ENCODE measurements at places on chromosomes 12 and 14.
A peak's percentile ranks its signal among the peaks of the same experiment; 100 is the strongest.

- DNase-seq = no peak
- peak overlapping the region; percentile 9 for H3K4me3 ChIP-seq
- H3K36me3 ChIP-seq = peaks cover 26% of the 10 kb centered on the region
- peaks cover 19% of the 10 kb centered on the region for H3K4me1 ChIP-seq
- peak overlapping the region; percentile 41 for H3K27ac ChIP-seq
These were observed 12.7 kb downstream of the CSRP2 start for GRCh38 chr12:76866151-76866567.

DNA sequence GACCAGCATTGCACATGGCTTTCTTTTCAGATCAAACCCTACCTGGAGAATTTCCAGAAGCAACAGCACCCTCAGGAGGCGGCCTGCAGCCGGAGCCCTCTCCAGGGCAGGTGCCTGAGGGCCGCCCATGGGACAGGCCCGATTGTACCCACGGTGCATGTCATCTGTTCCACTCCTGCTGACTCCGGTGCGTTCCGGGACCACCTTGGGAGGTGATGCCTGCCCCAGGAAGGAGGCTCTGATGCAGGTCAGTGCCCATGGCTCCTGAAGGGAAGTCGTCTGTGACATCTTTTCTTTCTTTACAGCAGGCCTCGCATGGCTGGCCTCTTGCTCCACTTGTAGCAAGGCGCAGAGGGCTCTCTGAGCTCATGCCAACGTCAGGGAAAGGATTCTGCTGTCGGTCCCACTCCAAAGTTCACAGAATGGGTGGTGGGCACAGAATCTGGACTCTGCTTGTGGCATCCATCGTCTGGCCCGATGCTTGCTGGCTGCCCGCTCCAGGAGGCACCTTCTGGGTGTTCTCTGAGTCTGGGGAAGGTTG is 160.7 kb upstream of the RTL1 start:
- no peaks in the 10 kb centered on the region for H3K36me3 ChIP-seq
- H3K4me3 ChIP-seq = no peak overlapping the region
- peaks cover 10% of the 10 kb centered on the region for H3K27me3 ChIP-seq
- H3K27ac ChIP-seq = no peak overlapping the region
- H3K4me1 ChIP-seq = peaks cover 16% of the 10 kb centered on the region
- no peak for DNase-seq

DNA sequence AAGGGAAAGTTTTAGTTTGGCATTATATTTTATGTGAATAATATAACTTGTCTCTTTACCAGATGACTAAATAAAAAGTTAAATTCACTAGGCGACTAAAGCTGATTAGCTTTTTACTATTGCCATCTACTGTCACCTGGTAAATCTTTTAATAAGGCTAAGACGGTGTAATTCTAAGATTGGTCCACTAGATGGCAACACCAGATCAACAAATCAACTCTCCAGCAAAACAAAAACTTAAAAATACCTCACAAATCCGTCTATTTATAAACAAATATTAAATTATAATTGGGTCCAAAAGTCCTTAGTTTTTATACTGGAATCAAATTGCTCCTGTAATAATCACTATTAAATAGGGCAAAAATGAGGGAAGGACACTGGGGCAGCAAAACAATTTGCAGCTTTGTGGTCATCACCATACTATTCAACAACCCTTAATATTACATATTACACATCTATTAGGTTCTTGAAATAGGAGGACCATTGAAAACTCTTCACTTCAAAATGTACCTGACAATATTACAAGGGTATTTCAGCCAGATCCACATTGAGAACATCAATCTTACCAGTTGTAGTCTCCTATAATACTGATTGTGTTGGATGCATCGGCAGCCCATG is 47.9 kb downstream of the GALC start:
- H3K27ac ChIP-seq = no peak overlapping the region
- no peak for DNase-seq
- H3K4me1 ChIP-seq = no peaks in the 10 kb centered on the region
- H3K27me3 ChIP-seq = no peaks in the 10 kb centered on the region
- H3K36me3 ChIP-seq = no peaks in the 10 kb centered on the region
- no peak overlapping the region for H3K4me3 ChIP-seq

GRCh38 chr12:24796876-24797275 is 152.0 kb downstream of the BCAT1 start:
- peaks cover 6% of the 10 kb centered on the region for H3K27me3 ChIP-seq
- H3K27ac ChIP-seq = no peak overlapping the region
- DNase-seq = no peak
- H3K36me3 ChIP-seq = peaks cover 3% of the 10 kb centered on the region

DNA sequence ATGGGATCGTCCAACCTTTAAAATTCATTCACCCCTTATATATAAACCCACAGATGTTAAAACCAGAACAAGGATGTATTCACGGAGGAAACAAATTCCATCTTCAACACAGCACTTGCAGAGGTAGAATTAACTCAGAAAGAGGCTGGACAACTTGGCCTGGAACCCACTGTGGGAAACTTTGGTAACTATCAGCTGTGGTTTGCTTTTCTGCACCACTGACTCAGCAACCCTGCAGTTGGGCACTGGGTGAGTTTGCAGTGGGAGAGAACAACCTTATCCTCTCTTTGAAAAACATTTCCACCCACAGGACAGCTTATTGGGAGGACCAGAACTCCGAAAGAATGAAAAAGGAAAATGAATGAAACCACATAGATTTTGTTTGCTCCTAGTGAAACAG is 66.3 kb downstream of the ZNF664 start:
- H3K4me1 ChIP-seq = peaks cover 43% of the 10 kb centered on the region
- no peak overlapping the region for H3K27ac ChIP-seq
- no peak for DNase-seq
- H3K36me3 ChIP-seq = no peaks in the 10 kb centered on the region
- no peak overlapping the region for H3K4me3 ChIP-seq

- DNase-seq = no peak
- H3K27me3 ChIP-seq = peaks cover 3% of the 10 kb centered on the region
- H3K27ac ChIP-seq = no peak overlapping the region
These were observed 38.7 kb downstream of the FAR2 start for GRCh38 chr12:29187756-29188155.

- no peak for DNase-seq
- H3K4me3 ChIP-seq = no peak overlapping the region
- no peaks in the 10 kb centered on the region for H3K27me3 ChIP-seq
- H3K36me3 ChIP-seq = peaks cover 10% of the 10 kb centered on the region
- H3K4me1 ChIP-seq = no peaks in the 10 kb centered on the region
- no peak overlapping the region for H3K27ac ChIP-seq
These were observed 10.3 kb downstream of the GPR68 start for GRCh38 chr14:91233936-91234790.

DNA sequence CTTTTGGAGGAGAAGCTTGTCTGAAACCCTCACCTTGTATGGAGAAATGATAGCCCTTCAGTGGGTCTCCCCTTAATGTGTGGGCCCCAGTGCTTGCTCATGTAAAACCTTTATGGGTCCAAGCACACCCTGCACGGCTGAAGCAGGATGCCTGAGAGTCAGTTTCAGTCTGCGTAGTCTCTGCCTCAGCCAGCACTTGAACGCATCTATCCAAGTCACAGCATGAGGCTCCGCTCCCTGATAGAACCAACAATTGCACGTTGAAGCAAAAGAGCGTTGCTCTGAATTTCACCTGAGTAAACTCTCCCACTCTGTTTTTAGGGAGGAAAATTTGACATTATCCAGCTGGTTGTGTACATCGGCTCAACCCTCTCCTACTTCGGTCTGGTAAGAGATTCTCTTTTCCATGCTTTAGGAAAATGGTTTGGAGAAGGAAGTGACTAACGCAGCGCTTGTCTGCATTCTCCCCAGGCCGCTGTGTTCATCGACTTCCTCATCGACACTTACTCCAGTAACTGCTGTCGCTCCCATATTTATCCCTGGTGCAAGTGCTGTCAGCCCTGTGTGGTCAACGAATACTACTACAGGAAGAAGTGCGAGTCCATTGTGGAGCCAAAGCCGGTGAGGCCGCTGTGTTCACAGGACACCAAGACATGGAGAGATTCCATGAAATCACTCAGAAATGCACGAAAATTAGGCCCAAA is 33.0 kb upstream of the P2RX4 start:
- no peak overlapping the region for H3K4me3 ChIP-seq
- no peak overlapping the region for H3K27ac ChIP-seq
- DNase-seq = no peak

- peaks cover 7% of the 10 kb centered on the region for H3K4me1 ChIP-seq
- peaks cover 3% of the 10 kb centered on the region for H3K27me3 ChIP-seq
- no peak overlapping the region for H3K27ac ChIP-seq
- no peak for DNase-seq
- peaks cover 4% of the 10 kb centered on the region for H3K36me3 ChIP-seq
These were observed 47.5 kb upstream of the RIN3 start for GRCh38 chr14:92466059-92466458.

- H3K27me3 ChIP-seq = no peaks in the 10 kb centered on the region
- no peak overlapping the region for H3K27ac ChIP-seq
These were observed 33.2 kb downstream of the DUSP6 start for GRCh38 chr12:89319122-89319521.

- no peak overlapping the region for H3K4me3 ChIP-seq
- peaks cover 4% of the 10 kb centered on the region for H3K27me3 ChIP-seq
- H3K27ac ChIP-seq = no peak overlapping the region
- peaks cover 25% of the 10 kb centered on the region for H3K36me3 ChIP-seq
- H3K4me1 ChIP-seq = peaks cover 5% of the 10 kb centered on the region
These were observed 23.6 kb upstream of the AMN1 start for GRCh38 chr12:31752450-31752849.

DNA sequence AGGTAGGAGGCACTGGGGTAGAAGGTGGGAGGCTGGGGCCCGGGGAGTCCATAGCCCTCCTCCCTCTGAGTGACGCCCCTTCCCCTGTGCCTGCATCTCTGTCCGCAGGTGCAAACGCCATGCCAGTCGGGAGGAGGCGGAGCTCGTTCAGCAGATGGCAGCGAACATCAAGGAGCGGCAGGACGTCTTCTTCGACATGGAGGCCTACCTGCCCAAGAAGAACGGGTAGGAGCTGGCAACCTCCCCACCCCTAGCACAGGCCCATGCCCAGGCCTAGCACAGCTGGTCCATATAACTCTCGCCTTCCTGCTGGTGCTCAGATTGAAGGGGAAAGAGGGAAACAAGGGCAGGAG is 35.6 kb downstream of the TMEM120B start:
- H3K27ac ChIP-seq = peak overlapping the region; percentile 92
- no peaks in the 10 kb centered on the region for H3K36me3 ChIP-seq
- H3K4me3 ChIP-seq = no peak overlapping the region

GRCh38 chr12:48764521-48764920 is 24.4 kb downstream of the ADCY6 start:
- no peak overlapping the region for H3K27ac ChIP-seq
- no peak overlapping the region for H3K4me3 ChIP-seq
- H3K27me3 ChIP-seq = no peaks in the 10 kb centered on the region

DNA sequence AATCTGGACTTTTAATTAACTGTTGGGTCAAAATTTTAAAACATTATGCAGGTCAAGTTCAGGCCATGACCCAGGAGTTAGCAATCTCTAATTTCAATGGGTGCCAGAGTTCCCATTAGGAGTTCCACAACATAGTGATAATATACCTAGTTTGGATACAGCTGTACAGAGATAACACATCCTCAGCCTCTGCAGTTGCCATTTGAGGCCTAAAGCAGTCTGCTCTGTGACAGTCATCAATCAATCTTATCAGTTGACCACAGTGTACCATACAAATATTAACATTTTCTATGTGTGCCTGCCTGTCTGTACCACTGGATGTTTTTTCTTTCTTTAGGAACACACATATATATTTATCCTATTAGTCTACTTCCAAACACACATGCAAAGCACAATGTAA is 54.0 kb upstream of the BBS10 start:
- no peaks in the 10 kb centered on the region for H3K27me3 ChIP-seq
- peaks cover 11% of the 10 kb centered on the region for H3K36me3 ChIP-seq
- H3K4me3 ChIP-seq = no peak overlapping the region
- no peak for DNase-seq

DNA sequence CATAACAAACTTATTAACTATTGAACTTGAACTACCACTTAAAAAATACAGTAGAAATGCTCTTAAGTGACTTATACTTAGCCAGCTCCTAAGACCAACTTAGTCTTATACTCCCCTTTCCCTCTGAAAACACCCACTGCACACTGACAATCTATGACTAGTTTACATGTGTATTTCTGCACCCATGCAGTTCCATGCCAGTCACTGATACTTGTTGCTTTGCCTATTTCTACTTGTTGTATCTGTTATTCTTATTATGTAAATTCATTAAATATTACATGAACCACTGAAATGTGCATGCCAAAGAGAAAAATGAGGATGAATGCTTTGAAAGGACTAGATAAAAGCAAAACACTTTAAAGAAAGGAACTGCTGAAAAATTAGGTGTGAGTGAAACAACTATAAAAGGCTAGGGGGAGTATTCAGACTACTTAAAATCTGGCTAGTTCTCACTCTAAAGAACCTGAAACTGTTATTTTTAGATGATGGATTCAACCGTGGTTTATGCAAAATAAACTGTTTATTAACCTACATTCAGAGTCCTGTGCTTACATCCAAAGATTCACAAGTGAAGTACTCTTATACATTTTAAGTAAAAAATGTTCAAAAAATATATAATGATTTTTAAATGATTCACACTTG is 74.7 kb downstream of the RPS6KA5 start:
- H3K4me1 ChIP-seq = no peaks in the 10 kb centered on the region
- no peak overlapping the region for H3K27ac ChIP-seq
- H3K36me3 ChIP-seq = peaks cover under 1% of the 10 kb centered on the region

GRCh38 chr12:128977441-128977840 is 124.2 kb downstream of the GLT1D1 start:
- peaks cover 38% of the 10 kb centered on the region for H3K27me3 ChIP-seq
- DNase-seq = no peak
- no peak overlapping the region for H3K4me3 ChIP-seq
- no peaks in the 10 kb centered on the region for H3K36me3 ChIP-seq

DNA sequence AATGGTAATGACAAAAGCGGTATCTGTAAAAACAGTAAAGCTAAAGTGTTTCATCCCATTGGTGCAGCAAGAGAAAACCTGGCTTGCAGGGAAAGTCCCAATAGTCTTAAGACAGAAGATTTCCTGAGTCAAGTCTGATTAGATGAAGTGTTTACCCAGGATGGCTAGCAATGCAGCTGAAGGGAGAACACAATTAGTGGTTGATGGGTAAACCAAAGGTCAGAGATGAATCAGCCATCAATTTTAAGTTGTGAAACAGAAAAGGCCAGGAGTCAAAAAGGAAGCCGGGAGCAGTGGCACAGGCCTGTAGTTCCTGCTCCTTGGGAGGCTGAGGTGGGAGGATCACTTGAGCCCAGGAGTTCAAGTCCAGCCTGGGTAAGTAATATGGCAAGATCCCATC is 52.6 kb downstream of the SEC23A start:
- peak overlapping the region; percentile 61 for H3K27ac ChIP-seq
- peaks cover 56% of the 10 kb centered on the region for H3K36me3 ChIP-seq
- no peak for DNase-seq
- H3K4me3 ChIP-seq = no peak overlapping the region
- H3K4me1 ChIP-seq = no peaks in the 10 kb centered on the region
- no peaks in the 10 kb centered on the region for H3K27me3 ChIP-seq
